ENCODE measurements at places on chromosomes 5 and 9.

DNA sequence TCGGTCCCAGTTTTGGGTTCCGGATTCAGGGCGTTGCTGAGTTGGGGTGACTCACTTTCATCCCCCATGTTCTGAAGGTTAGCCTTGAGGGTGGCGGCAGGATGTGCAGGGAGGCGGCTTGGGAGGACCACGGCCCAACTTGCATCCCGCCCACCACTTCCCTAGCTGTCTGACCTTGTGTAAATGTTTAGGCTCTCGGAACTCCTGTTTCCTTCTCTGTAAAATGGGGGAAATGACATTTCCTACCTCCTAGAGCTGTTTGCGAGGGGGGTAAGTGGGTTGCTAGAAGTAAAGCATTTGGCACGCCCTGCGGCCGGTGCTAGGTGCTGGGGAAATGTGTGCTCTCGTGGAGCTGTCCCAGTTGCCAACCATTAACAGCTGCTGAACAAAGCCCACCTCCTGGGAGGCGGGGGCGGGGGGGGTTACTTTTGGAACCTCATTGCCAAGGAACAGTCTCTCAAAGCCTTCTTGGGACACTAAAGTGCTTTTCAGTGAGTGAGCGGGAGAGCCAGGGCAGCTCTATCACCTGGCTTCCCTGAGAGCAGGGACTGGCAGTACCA is 27.5 kb downstream of the PTGES2 start:
- DNase-seq: peak; percentile 44

GRCh38 chr9:110583237-110583636 is 3.7 kb upstream of the SVEP1 start:
- peak; percentile 65 for DNase-seq

DNA sequence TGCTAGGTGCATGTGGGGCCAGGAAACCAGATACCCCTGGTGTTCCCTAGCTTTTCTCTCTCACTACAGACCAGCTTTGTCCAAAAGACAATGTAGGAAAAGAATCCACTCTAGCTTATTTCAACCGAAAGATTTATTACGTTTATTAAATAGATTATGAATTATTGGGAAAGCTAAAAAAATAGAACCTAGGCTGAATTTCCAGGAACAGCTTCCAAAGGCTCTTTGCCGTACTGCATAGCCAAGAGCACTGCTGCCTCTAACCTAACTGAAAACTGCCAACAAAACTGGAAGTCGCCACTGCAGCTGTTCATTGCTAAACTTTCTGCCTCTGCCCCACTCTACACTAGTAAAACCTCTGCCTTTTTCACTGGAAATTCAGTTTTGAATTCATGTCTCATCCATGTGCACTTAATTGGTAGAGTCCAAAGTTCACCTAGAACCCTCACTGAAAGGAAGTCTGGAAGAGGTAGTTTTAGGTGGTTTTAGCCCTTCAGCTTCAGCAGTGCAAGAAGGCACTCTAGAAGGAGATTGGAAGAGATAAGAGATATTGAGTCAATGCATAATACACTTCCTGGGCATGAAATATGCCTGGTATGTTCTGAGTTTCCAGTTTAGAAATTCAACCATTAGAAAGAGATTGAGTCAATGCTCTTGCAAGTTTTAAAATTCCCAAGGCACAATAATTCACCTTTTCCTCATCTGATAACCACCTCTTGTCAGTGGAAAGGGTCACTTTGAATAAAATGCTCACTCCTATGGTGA is 927.9 kb downstream of the MAT2B start:
- no peak for DNase-seq

GRCh38 chr9:106962615-106963363 is 99.8 kb downstream of the ZNF462 start:
- no peak for DNase-seq

DNA sequence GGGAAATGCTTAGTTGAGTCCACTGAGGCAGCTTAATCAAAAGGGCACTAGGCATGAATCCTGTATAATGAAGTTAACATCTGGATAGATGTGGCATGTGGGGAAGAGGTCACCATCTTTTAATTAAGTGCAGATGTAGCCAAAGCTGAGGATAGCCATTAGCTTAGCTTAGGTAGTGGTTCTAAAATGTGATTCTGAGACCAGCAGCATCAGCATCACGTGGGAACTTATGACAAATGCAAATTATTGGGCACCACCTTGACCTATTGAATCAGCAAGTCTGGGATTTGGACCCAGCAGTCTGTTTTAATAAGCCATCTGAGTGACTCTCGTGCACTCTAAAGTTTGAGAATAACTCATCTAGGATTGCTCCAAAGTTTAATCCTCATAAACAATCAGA is 63.8 kb downstream of the SNCAIP start:
- no peak for DNase-seq

DNA sequence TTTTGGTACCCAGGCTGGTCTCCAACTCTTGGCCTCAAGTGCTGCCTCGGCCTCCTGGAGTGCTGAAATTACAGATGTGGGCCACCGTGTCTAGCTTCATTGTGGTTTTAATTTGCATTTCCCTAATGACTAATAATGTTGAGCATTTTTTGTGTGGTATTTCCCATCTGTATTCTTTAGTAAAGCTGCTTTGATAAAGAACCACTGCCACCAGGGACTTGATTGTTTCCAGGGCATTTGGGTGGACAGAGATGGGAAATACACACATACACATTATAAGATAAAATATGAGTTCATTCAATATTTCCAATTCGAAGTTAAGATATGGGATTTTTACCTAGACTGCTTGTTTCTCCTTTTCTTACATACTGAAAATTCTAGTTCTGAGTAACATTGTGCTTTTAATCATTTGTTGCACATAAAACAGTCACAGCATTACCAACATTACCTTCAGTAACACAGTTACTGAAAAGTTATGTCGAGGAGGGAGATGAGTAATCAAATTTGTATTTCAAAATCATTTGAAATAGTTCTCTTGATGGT is 28.9 kb downstream of the HABP4 start:
- DNase-seq: peak; percentile 64

DNA sequence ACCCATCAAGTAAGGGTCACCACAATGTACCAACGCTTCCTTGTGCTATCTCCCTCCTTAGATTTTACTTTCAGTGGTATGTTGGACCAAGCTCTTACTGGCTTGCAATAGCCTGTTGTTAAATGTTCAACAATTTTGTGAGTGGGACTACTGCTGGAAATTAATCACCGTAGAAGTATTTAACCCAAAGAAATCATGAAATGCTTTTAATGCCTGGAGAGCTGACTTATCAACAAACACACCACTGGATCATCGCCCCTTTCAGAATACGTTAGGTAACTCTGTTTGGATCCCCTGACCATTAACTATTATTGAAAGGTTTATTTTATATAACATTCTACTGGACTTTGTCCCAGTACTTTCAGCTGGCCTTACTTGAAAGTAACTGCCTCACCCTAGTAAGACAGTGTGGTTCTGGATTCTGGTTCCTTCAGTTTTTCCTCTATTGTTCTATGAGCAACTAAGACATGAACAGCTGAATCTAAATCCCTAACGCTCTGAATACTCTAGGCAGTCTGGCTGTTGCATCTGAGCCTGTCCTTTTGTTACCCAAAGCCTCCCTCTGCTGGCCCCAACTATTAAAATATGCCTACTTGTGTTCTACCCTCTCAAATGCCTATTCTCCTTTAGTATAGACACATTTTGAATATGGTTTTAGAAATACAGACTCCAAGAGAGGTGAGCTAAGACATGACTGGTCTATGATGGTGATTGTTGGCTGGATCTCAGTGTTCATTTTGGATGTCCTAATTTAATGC is 1203.4 kb upstream of the DMAC1 start:
- no peak for DNase-seq

- DNase-seq: peak; percentile 99
Measured at GRCh38 chr5:151686674-151687407, at the start of gene SPARC. SPARC (minus strand) TSS chr5:151686915; CDS start chr5:151676188, 10,727 bp downstream.

GRCh38 chr5:100992354-100992753 is 89.3 kb upstream of the ST8SIA4 start:
- no peak for DNase-seq

DNA sequence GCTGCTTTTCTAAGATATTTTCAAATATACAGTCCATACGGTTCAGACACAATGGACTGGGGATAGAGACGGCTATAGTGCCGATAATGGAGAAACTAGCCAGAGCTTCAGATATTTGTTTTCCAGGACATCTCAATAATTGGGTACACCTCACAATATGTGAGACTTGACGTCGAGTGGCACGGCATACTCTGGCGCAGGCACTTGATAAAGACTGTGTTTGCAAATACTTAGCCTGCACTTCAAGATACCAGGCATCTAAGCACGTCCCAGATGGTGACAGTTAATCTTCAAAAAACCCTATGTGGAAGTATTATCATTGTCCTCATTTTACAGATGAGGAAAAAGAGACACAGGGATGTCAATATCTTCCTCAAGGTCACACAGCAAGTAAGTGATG is 48.5 kb downstream of the SEMA5A start:
- no peak for DNase-seq

GRCh38 chr9:22165144-22165543 is 156.0 kb upstream of the CDKN2B start:
- DNase-seq: peak; percentile 19

DNA sequence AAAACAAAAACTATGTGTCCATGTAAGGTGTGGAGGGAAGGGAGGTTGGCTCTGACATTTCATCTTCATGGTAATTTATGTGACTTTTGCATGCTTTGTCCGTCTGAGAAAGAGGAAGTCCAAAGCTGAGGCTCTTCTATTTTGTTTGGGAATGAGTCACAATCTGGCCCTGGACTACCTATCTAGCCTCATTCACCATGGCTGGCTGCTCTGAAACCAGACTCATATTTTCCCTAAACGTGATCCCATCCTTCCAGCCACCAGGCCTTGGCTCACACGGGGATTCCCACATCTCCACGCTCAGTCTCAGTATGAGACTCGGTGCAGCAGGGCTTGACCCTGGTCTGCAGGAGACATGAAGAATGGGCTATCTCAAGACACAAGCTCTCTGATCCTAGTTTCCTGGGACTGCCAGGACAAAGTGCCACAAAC is 672.8 kb downstream of the ACTL7B start:
- peak; percentile 70 for DNase-seq

- no peak for DNase-seq
Measured at GRCh38 chr5:1549475-1550030, 25.8 kb upstream of the LPCAT1 start.

DNA sequence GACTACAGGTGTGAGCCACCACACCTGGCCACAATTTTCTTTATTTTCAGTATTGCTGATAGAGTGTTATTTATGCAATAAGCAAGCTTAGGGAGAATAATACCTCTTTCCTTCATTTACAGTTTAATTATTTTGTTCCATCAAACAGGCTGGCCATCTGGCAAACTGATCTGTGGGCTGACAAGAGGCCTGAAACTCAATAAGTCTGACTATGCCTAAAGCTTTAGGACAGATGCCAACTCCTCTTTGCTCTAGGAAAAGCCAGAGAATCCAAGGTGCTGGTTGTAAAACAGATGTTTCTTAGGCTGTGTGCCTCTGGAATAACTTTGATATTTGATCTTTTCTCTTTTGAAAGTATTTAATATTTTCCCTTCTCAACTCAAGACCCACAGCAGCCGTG is 98.4 kb downstream of the TARS1 start:
- DNase-seq: no peak

DNA sequence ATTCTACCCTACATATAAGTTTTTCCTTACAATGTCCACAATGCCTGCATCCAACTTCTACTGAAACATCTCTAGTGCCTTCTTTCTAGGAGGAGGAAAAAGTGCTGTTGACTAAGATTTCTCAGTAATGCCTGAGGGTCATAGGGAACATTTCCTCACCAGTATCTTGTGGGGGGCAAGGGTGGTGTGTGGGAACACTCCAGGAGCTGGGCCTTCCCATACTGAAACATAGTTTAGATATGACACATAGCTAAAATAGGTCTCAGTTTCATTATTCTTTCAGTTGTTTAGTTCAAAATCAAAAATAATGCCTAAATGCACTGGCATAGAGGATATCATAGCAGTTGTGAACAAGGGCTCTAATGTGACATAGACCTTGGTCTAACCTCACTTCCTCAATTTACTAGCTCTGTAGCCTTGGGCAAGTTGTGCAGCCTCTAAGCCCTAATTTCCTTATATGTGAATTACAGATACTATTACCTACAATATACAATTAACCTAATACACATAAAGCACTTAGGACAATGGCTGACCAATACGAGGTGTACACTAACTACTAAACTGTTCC is 66.1 kb downstream of the HAPLN1 start:
- DNase-seq: peak; percentile 6

GRCh38 chr5:34061993-34062392 is 19.0 kb upstream of the C1QTNF3 start:
- no peak for DNase-seq

DNA sequence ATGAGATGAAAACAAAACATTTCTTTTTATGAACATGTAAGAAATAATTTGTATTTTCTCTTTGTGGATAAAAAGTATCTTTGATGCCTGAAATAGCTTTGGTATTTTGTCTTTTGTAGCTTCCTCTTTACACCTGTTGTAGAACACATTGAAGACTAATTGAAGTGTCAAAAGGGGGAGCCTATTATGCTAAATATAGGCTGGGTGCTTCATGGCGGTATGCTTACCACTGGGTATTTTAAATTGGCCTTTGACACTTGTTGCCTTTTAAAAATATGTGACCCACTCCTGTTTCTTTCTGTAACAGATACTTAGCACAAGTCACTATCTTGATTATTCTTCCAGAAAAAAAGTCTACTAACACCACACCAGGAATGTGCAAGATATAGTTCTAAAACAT is 226.4 kb downstream of the KIAA0825 start:
- DNase-seq: no peak

- DNase-seq: no peak
Measured at GRCh38 chr5:16464231-16464630, 1.4 kb downstream of the ZNF622 start.

GRCh38 chr9:109504689-109505088 is 6.6 kb upstream of the PTPN3 start:
- DNase-seq: no peak

DNA sequence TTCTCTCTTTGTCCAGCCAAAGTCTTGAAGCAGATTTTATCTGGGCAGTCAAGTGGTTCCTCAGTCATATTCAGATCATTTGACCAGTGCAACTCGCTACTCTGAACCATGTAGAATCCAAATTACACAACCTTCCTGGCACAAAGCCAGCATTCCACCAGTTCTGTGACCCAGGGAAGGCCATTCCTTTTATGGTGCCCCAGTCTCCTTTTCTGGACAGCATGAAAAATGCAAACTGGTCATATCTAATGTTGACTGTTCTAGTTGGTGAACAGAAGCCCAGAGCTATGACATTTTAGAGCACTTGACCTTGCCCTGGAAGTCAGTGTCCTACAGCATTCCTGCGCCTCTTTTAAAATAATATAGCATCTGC is 364.6 kb downstream of the BRINP1 start:
- peak; percentile 94 for DNase-seq

DNA sequence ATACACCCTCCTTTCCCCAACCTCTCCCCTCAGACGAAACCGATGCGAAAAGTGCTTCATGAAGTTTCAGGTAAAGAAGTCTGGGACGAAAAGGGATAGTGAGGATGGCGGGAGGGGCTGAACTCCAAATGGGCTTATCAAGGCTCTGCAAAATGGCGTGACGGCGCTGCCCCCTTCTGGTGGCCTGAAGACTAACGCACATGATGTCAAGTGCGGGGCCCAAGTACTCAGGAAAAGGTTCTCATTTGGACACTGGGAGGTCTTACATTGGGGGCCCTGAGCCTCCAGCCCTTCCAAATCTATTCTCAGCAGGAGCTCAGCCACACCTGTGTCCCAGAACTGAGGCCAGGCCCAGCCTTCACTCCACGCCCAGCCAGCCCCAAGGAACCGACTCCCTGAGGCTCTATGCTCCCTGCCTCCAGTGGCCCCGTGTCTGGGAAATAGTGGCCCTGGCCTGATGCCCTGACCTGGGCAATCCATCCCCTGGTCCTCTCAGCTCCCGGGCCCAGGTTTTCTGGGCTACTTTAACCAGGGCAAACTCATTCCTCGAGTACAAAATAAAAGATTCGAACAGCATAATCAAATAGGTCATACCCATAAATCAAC is 119.9 kb downstream of the KCNIP1 start:
- DNase-seq: peak; percentile 64

Measured in EH (cell line).